Testis (tissue), 5 donors: ENCODE measurements at places on chromosomes 1 and 21. TPM values are rescaled to one million over a fixed set of nuclear protein-coding genes. Genes with fewer than 3 reads are reported as not detected.

GRCh38 chr1:4375812-4376211, 278.6 kb upstream of the AJAP1 start:
- no peak overlapping the region for H3K27ac ChIP-seq
- H3K4me1 ChIP-seq = no peaks in the 10 kb centered on the region
- no peak overlapping the region for H3K4me3 ChIP-seq
- H3K36me3 ChIP-seq = no peaks in the 10 kb centered on the region

DNA sequence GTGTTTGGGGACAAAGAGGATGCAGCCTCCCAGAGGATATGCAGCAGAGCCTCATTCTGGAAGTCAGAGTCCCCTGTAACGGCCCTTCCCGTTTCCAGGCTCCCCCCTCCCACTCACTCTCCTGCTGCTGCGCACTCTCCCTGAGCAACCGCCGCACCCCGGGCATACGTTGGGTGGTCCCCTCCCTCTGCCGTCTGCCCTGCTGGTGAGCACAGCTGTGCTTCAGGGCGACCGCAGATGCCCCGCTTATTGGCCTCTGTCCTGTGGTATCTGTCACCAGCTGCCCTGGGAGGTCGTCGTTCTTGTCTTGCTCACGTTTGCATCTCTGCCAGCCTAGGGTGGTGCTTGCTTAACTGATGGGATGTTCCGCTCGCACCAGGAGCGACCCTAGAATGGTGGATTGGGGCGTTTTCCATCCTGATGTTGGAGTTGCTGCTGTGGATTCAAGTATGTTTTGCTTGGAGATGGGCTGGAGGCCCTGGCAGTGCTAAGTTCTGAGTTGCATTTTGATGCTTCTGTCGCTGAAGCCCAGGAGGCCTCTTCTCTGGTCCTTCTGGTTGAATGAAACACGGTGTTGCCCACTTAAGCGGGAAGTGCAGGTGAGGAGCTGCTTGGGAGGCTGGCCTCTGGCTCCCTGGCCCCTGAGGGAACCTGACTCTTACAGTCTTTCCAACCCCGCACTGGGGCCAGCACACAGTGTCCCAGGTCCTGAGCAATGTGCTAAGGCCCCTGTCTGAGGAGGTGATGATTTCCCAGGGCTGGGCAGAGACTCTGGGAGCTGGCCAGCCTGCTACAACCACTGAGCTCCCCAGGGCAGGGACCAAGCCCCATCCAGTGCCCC, 3.2 kb downstream of the TMEM201 start:
- peaks cover 38% of the 10 kb centered on the region for H3K4me1 ChIP-seq
- H3K27ac ChIP-seq = no peak overlapping the region

- no peak for DNase-seq
- no peaks in the 10 kb centered on the region for H3K36me3 ChIP-seq
- H3K4me1 ChIP-seq = no peaks in the 10 kb centered on the region
- no peak overlapping the region for H3K27ac ChIP-seq
- H3K27me3 ChIP-seq = no peaks in the 10 kb centered on the region
- no peak overlapping the region for H3K4me3 ChIP-seq
These were observed 184.9 kb downstream of the NCAM2 start for GRCh38 chr21:21183092-21183491.

Gene BSND
- total RNA-seq = 0.19 TPM

Gene VHLL
- 1.7 TPM for total RNA-seq

Gene KCNJ9
- total RNA-seq = 0.55 TPM

GRCh38 chr1:58353168-58353567, 193.4 kb downstream of the OMA1 start:
- H3K4me1 ChIP-seq = no peaks in the 10 kb centered on the region
- H3K27ac ChIP-seq = no peak overlapping the region
- DNase-seq = no peak
- no peaks in the 10 kb centered on the region for H3K27me3 ChIP-seq

DNA sequence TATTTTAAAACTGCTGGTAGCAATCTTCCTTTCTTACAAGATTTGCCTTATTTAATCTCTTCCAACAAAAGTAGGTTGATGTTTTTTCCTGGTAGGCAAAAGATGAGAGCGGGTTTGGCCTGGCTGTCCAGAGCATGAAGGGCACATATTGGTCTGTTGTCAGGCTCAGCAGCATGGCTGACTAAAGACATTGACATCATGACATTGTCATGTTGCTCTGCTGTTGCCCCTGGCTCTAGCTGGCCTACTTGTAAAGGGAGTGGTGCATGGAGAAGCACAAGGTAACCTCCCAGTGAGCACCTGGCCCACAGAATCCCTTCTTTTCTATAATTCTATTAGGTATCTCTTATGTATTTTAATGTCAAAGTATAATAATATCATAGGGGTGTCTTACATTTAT, 23.6 kb downstream of the GNPAT start:
- H3K27me3 ChIP-seq = no peaks in the 10 kb centered on the region
- H3K4me3 ChIP-seq = no peak overlapping the region
- no peak for DNase-seq
- H3K27ac ChIP-seq = no peak overlapping the region
- no peaks in the 10 kb centered on the region for H3K4me1 ChIP-seq

DNA sequence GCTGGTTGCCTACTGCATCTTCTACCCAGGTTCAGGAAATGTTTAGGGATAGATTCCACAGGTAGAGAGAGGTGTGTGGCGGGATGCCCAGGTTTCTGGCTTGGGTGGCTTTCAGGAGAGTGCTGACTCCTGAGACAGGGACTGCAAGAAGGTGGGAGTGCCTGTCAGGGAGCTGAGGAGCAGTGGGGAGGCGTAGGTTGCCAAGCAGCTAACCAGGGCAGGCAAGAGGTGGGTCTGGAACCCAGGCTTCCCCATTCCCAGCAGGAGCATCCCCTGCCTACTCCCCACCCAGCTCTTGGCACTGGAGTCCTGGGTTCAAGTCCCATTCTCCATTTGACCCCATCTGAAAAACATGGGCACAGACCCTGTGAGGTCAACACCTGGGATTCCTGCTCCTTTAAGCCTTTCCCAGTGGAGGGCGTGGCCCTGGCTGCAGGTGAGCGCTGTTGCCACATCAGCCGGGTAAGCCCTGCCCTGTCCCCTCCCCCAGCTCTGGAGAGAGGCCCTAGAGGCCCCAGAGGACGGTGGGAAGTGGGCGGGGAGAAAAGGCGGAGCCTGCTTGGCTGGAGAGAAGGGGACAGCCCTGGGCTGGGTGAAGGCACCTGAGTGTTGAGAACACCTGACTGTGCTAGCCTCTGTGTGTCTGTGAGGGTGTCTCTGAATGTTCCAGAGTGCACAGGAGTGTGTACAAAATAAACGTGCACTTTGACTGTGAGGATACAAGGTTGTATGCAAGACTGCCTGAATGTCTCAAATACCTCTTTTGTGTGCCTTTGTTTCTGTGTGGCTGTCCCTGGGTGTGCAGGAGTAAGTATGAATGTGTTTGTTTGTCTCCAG, 14.0 kb upstream of the SYNC start:
- peaks cover 8% of the 10 kb centered on the region for H3K4me1 ChIP-seq
- DNase-seq = peak; percentile 47
- H3K27me3 ChIP-seq = no peaks in the 10 kb centered on the region
- no peaks in the 10 kb centered on the region for H3K36me3 ChIP-seq
- H3K4me3 ChIP-seq = no peak overlapping the region

DNA sequence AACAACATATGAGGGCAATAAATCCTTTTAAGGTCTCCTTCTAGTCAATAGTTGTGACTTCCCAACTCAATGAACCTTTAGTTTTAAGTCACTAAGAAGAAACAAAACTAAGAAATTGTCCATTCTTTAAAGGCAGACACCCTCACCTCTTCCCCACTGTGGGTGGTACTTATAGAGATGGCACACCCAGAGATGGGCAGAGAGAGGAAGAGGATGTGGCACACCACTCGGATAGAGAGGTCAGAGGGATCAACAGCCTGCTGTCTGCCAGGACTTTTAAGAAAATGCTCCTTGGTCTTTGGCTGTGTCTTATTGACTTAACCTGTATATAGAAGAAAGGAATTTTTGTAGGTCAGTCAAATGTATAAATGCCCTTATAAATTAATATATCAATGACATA, 45.1 kb downstream of the FASLG start:
- no peak for DNase-seq
- no peaks in the 10 kb centered on the region for H3K27me3 ChIP-seq
- H3K4me1 ChIP-seq = no peaks in the 10 kb centered on the region
- no peak overlapping the region for H3K4me3 ChIP-seq

DNA sequence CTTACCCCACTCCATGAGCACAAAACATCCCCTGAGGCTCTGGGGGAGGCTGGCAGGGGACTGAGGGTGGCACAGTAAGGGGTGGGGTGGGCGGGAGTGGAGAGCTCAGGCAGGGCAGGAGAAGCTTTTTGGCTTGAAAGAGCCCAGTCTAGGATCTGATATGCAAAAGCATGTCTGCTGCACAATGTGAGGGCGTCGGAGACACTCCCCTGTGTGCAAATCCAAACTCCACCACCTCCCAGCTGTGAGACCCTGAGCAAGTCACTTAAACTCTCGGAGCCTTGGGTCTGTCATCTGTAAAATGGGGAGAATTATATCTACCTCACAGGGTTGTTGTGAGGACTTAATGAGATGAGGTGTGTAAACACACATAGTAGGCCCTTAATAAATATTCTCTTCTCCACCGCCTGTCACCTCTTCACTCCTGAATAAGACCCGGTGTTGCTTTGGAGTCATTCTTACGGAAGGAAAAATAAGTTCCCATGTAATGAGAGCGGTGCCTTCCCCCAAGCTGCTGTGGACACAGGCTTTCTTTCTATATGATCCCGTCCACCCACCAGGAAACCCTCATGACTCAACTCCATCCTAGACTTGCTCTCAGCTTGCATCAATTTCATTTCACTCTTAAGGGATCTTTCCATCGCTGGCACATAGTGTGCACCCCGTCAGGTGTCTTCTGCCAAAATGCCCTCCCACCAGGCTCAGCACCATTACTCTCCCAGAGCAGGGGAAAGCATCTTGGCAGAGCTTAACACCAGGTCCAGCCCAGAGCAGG, 12.5 kb downstream of the KCNN3 start:
- H3K27ac ChIP-seq = no peak overlapping the region
- no peaks in the 10 kb centered on the region for H3K4me1 ChIP-seq
- no peaks in the 10 kb centered on the region for H3K36me3 ChIP-seq
- no peaks in the 10 kb centered on the region for H3K27me3 ChIP-seq
- no peak overlapping the region for H3K4me3 ChIP-seq
- no peak for DNase-seq

DNA sequence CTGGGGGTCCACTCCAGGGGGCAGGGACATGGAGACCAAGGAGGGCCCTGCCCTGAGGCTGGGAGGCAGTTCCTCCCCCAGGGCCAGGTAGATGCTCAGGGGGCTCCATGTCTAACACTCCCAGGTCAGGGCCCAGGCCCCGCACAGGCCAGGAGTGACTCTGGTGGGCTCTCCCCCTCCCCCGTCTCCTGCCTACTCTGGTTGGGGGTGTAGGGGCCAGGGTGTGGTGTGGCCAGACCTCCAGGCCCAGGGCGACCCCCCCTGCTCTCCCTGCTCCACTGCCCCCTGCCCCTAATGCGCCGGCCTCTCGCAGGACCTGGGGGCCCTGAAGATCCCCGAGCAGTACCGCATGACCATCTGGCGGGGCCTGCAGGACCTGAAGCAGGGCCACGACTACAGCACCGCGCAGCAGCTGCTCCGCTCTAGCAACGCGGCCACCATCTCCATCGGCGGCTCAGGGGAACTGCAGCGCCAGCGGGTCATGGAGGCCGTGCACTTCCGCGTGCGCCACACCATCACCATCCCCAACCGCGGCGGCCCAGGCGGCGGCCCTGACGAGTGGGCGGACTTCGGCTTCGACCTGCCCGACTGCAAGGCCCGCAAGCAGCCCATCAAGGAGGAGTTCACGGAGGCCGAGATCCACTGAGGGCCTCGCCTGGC, 19.7 kb upstream of the CCDC27 start:
- DNase-seq = no peak
- no peaks in the 10 kb centered on the region for H3K4me1 ChIP-seq
- no peaks in the 10 kb centered on the region for H3K27me3 ChIP-seq
- no peak overlapping the region for H3K27ac ChIP-seq
- H3K4me3 ChIP-seq = no peak overlapping the region

GRCh38 chr1:194013561-194013960, 827.1 kb upstream of the B3GALT2 start:
- no peaks in the 10 kb centered on the region for H3K36me3 ChIP-seq
- no peaks in the 10 kb centered on the region for H3K27me3 ChIP-seq
- H3K27ac ChIP-seq = no peak overlapping the region
- DNase-seq = no peak
- H3K4me3 ChIP-seq = no peak overlapping the region

Gene C1orf87
- 6.2 TPM for total RNA-seq

Gene SPATA17
- total RNA-seq = 36.5 TPM

Gene SH2D2A
- not detected for total RNA-seq

DNA sequence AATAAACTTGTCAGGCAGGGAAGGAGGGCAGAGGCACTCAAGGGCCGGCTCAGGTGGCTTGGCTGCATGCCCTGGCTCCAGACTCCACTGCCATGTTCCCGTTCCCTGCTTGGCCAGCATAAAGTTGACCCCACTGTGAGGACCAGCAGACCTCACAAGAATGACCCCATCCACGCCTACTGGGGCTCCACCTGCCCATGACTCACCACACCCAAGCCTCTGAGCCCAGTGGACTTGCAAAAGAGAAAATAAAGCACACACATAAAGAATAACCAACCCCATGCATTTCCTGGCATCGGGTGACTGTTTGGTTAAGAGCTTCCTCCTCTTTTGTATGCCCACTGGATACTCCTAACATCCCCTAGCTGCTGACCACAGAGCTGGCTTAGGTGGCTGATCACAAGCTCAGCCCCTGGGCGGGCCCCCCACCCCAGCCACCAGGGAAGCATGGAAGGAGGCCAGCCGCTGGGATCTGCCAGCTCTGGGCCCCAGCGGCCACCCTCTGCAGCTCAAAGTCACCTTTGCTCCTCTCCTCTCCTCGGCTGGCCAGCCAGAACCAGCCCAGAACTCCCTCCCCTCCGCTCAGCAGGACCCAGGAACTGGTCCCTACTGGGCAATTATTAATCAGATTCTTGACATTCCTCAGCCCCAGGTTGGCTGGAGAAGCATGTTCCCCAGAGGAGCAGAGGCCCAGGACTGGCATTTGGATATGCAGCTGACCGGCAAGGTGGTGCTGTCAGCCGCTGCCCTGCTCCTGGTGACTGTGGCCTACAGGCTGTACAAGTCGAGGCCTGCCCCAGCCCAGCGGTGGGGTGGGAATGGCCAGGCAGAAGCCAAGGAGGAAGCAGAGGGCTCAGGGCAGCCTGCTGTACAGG, at the start of gene KLHDC7A:
KLHDC7A (plus strand) TSS at position 616 of the 875 bp plus-strand sequence; CDS start at position 668, 52 bp downstream.
- DNase-seq = no peak
- no peaks in the 10 kb centered on the region for H3K27me3 ChIP-seq

Gene HMCN1
- 5.7 TPM for total RNA-seq

Gene PDE9A
- total RNA-seq = 6.3 TPM

GRCh38 chr1:154403261-154403943, 1.7 kb upstream of the IL6R start:
- no peaks in the 10 kb centered on the region for H3K36me3 ChIP-seq
- peaks cover 26% of the 10 kb centered on the region for H3K4me1 ChIP-seq
- no peaks in the 10 kb centered on the region for H3K27me3 ChIP-seq
- no peak overlapping the region for H3K27ac ChIP-seq

Gene ATF3
- 3.2 TPM for total RNA-seq
